ENCODE measurements at places on chromosomes 12 and 14.

DNA sequence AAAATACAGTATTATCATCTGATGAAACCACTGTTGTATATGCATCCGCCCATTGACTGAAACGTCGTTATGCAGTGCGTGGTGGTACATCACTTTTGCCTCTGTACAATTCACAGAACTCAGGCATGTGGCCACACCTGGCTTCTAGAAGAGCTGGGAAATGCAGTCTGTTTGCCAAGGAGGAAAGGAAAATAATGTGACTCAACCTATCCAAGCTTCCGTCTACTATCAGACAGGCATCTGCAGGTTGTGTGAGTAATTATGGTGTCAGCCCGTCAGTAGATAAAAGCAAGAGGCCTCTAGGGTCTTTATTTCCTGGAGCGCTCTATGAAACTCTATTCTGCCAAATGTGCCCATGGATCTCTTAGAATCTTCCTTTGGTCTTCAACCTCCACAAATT, 111.6 kb downstream of the BBS10 start:
- peak; percentile 10 for DNase-seq

- no peak for DNase-seq
These were observed 741.8 kb downstream of the TMEM121 start for GRCh38 chr14:106268013-106268727.

GRCh38 chr14:70121521-70121920, 67.2 kb downstream of the SLC8A3 start:
- DNase-seq: peak; percentile 64

DNA sequence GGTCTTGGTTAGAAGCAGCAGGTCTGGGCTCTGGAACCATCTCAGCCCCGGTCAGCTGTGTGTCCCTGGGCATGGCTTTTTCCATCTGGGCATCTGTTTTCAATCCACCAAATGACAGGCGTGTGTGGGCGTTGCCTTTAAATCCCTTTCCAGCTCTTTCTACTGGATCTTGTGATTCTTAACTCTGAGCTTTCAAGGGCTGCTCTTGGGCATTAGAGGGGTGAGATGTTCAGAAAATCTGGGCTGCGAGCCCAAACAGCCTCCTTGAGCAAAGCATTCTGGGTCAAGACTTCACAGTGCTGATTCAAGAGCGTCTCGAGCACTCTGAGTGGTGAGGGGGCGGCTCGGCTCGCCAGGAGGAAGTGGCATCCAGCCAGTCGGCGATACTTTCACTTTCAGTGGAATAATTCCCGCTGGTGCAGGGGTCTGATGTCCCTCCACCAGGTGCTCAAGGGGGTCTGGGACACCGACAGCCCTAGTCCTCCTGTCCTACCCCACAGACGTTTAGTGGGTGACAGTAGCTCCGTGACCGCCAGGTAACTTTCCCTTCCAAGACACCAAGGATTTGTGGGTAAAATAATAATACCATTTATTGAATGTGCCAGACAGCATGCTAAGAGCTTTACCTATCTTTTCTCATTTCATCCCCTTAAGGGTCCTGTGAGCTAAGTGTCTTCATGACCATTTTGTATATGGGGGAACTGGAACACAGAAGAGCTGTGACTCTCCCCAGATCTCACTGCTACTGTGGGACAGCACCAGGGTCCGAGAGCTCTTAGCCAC, 114.0 kb downstream of the PLXNC1 start:
- DNase-seq: peak; percentile 46

DNA sequence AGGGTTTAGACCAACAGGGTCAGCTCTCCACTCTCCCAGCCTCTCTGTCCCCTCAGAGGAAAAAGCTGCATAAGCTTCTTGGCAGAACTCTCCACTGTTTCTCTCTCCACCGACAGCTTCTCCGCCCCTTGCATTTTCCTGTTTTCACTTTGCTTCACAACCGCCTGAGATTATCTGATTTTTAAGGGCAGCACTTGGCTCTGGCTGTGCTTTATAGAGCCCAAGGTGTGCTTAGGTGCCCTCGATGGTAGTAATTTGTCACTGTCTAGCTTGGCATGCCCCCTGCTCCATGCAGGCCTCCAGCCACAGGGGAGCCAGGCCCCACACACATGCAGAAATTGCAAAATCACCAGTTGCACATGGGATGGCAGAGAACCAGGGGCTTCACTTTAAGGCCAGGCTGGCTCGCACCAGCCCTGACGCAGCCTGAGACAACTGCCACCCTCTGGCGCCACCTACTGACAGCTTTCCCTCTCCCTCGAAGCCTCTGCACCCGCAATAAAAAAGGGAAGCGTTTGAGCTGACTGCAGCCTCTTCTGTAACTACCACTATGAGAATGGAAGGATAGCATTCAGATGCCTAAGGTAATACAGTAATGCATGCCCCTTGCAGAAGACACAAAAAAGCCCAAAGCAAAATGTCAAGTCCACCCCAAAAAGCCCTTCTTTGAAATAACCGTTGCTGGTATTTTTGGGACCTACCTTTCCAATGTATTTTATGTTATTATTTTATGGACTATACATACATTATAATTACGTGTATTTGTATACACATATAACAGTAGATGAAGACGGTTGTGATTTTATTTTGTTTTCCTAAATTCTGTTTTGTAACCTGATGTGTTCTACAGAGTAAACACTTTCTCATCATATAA, 32.0 kb upstream of the RIMBP2 start:
- peak; percentile 98 for DNase-seq

DNA sequence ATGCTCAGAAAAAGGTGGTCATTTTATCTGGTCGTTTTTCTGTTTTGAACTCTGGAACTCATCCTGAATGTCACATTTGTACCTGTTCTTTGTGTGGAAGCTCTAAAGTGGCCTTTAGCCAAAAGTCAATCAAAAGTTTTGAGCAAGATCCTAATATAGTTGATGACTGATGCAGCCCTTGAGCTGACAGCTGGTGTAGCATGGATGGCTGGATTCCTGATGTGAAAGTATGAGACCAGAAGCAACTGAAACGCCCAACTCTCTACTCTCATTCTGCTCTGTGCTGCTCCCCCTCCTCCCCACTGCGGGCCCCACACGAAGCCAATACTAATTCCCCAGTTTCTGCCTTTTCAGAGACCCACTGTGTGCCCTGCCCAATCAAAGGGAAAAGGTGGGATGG, 10.3 kb upstream of the MYH7 start:
- DNase-seq: no peak

DNA sequence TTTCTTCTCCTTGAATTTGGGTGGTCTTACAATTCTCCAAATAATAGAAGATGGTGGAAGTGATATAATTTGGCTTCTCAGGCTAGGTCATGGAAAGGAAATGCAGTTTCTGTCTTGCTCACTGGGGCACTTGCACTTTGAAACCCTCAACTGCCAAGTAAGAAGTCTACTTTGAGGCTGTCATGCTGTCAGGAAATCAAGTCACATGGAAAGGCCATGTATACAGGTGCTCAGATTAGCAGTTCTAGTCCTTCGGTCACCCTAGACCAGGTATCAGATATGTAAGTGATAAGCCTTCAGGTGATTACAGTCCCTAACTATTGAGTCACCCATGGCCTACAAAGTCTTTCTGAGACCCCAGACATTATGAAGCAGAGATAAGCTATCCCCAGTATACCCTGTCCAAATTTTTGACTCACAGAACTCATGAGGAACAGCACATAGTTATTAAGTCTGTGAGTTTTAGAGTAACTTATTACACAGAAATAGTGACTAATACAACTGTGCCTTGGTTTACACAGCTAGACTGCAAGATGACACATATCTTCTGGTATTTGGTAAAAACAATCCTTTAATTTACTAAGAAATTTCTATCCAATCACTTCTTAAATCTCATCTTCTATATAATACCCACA, 26.3 kb upstream of the BBS10 start:
- DNase-seq: no peak

DNA sequence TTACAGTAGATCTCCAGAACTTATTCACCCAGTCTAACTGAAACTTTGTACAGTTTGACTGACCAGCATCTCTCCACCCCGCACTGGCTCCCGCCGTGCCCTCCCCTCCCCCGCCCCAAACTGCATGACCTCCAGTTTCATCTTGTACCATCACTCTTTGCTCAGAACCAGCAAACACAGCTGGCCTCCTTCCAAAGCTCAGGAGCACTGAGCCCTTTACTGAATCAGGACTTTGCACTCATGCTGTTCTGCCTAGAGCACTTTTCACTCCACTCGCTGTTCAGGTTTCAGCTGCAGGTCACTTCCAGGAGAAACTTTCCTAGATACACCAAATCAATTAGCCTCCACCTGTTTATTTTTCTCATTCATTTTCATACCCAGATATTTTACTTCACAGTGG, 455.3 kb upstream of the PDE3A start:
- DNase-seq: no peak

GRCh38 chr14:68734231-68734732, 58.6 kb downstream of the ZFP36L1 start:
- no peak for DNase-seq

DNA sequence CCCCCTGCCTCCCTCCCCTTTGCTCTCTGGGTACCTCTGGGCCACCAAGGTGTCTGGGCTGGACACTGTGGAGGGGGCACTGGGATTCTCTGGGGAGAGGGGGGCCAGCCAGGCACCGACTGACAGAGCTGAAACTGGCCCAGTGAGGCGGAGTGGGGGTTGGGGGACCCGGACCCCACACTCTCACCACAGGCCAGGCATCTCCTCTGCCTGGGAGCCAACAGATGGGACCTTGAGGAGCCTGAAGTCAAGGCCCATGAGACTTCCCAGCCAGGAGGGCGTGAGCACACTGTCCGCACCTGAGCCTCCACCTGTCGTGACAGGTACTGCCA, 39.8 kb upstream of the PPP1R13B start:
- DNase-seq: no peak

DNA sequence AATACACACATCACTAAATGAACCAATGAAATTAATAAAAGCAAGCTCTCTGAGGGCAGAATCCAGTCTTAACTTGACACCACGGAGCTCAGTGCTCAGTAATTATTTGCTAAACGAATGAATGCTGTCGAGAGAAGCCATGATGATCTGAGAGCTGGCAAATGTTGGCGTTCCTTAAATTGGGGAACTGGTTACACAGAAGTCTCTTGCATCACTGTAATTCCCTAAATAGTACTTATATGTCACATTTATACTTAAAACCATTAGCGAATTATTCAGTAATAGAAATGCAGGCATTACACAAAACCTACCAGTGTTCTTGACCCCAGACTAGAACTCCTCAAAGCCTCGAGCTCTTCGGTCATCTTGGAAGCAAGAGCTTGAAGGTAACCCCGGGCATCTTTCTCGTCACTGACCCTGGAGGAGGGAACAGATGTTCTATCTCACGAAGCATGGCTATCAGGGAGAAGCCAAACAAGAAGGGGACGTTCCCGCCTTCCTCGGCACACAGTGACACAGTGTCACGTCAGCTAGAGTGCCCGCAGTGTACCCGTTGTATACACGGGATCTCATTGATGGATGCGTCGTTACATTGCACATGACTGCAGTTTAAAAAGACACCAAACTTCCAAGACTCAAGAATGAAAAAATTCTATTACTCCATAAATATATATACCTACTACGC, 43.6 kb downstream of the AMN start:
- no peak for DNase-seq

GRCh38 chr12:115398311-115398781, 714.4 kb upstream of the TBX3 start:
- peak; percentile 83 for DNase-seq

GRCh38 chr12:54337854-54338650, 13.1 kb downstream of the COPZ1 start:
- no peak for DNase-seq

- DNase-seq: peak; percentile 64
These were observed 1.6 kb upstream of the CDKN1B start for GRCh38 chr12:12715459-12716150.

DNA sequence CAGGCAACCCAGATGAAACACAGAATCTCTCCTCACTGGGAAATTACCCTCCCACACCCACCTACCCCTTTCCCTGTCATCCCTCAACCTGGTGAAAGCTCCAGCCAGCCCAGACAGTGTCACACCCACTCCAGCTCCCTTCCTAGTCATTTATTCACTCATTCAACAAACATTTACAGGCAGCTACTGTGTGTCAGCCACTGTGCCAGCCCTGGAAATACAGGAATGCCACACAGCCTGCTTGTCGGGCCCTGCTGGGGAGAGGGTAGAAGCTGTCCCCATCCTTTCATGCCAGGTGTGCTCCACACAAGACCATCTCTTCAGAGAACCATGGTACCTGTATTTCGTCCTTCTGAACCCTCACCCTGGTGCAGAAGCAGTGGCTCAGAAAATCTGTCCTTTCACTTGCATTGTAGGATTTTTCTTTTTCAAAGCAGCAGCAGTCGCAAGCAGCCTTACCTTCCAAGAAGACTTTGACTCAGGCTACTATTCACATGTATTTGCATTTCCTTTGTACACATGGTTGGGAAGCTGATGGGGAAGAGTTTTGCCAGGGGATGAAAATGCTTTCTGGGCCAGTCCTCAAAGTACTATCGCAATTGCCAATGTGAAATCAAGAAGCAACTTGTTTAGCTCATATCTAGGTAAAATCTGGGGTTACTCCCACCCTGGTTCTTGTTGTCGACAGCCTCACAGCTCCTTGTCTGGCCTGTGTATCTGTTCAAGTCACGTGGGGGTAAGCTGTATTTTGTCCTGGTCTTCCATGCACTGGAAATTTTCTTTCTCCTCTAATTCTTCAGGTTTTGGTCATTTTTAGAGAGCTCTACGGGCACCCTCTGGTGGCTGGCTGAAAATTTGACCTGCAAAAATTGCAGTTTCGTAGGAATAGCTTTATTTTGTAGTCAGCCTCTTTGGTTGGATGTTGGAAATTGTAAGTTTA, 147.4 kb upstream of the EGLN3 start:
- peak; percentile 77 for DNase-seq

DNA sequence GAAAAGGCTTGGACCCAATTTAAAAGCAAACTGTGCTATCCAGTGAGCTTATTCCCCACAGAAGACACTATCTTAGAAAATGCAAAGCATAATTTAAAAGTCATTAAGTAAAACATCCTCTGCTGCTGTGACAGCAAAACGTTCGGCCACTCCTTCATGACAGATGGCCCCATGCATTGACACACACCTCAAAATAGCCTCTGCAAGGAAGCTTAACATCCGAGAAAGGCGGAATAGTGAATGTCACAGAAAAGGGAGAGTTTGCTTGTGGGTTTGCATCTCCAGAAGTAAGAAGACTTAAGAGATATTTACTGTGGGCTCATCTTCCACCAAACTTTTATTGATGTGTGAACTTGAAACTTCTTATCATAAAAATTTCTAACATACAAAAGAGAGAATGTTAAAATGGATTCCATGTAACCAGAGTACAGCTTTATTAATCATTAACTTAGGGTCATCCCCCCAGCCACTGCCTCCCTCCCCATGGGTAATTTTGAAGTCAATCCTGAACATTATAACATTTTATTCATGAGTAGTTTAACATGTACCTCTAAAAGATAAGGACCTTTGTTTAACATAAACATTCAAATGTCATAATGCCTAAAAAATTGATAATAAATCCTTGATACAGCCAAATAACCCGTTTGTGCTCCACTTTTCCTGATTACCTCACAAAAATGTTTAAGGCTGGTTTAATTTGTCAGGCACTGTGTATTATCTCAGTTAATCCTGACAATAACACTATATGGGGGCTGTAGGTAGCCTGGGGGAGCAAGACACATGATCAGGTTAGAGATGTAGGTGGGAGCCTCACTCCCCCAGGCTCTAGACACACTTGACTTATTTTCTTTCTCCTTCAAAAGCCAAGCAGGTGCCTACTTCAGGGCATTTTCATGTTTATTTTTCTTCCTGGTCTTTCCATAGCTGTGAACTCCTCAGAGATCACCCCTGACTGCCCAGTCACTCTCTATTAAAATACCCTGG, 119.7 kb upstream of the TMCC3 start:
- DNase-seq: no peak
